ENCODE measurements at places on chromosomes 6 and 20.

- peak; percentile 89 for DNase-seq
Measured at GRCh38 chr6:11650025-11650696, 112.6 kb downstream of the TMEM170B start.

- DNase-seq, result no peak
Measured at GRCh38 chr20:20821484-20822260, 109.2 kb upstream of the RALGAPA2 start.

DNA sequence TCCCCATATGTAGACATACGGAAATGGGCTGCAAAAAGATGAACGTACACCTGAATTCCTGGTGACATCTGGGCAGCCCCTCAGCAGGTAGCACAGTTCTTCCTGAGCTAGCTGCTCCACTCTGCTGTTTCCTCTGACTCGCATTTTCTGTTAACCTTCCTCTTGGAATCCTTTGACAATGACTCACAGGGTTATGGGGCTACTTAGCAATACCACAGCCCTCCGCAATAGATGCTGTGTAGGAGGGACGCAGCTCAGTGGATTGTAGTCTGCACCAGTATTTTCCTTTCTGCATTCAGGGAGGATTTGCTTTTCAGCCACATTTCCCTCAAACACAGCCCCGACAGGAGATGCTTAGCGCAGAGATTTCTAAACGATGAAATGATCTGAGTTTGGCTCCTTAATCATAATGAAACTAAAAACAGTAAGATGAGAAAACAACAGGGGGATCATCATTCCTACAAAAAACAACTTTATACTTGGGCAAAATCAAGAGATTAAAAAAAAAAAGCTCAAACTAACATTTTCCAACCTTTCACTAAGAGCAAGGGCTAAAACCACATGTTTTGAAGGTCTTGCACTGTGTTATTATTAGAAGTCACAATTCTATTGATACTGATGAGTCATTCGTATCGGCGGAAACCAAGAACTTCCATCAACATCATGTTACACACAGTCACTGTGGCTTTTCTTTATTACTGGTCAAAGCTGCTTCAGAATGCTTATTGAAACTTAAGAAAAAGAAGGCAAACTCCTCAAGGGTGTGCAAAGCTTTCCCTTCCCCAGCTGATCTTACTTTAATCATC, 12.2 kb downstream of the BACH2 start:
- peak; percentile 96 for DNase-seq

DNA sequence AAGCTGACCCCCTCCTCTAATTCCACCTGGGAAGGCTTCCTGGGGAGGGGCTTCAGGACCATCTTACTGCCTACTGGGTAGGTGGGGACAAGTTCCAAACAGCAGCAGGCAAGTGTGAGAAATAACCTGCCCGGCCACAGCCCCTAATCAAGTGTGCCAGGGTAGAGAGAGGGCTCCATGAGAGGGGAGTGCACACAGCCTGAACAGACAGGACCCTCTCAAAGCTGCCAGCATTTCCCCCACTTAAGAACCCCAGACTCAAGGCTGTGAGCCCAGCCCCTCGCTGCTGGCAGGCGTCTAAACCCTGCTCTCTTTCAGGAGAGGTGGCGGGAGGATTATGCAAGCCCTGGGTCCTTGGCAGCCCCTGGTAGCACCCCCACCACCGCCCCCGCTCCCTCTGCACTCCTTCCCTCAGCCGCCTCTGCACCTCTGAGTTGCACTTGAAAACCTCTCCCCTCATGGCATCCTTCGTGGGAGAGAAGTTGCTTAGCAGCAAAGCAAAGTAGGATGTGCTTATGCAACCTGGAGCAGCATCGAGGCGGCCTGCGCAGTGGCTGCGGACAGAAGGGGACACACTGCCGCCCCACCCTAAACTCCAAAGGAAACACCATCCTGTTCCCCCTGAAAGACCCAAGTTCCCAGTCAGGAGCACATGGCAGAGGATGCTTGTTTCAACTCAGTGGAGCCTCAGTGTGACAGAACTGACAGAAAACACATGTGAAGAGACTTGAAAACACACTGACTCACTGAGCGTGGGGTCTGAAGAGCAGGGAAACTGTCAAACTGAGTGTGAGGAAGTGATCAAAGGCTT, 10.5 kb downstream of the DDRGK1 start:
- DNase-seq, result no peak

GRCh38 chr6:98605705-98606104, 228.7 kb upstream of the POU3F2 start:
- DNase-seq, result no peak

DNA sequence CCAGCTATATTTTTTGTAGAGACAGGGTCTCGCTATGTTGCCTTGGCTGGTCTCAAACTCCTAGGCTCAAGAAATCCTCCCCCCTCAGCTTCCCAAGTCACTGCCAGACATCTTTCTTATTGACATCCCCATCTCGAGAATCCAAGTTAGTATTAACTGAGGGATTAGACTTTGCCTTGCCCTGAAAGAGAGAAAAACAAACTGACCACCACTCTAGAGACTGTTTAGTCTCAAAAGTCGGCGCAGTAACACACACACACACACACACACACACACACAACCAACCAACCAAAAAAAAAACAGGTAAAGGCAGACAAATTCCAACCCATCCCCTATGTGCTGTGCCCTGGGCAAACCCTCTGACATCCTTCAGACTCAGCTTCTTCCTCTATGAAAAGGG, 27.2 kb upstream of the PNPLA1 start:
- DNase-seq, result no peak

- peak; percentile 58 for DNase-seq
Measured at GRCh38 chr20:1822564-1823449, 72.4 kb upstream of the SIRPA start.

DNA sequence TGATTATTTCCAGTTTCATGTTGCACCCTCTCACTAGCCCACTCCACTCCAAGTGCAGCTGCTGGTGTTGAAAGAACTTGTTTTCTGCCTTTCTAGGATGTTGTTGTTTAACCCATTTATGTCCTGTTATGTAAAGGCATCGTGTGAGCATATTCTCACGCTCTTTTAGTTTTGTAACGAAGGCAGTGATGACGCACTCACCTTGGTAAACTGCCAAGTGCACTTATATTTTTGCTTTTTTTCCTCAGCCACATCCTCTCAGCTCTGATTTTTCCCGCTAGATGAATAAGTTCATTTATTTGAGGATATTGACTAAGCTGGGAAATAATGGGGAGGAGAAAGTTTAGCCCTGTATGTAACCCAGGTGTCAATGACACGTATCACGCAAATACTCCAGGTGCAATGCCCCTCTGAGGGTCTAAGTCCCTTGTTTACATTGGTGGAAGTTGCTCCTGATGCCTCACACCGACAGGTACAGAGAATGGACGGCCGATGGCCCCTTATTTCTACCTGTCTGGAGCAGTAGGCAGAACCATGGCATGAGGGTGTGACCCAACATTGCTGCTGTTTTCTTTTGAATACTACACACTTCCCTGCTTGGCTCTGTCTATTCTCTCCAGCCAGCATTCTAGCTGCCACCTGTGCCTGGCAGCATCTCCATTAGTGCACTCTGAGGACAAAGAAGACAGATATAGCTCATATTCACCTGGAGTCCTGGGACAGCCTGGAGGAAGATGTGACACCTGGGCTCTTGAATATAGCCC, 132.7 kb upstream of the SLC24A3 start:
- no peak for DNase-seq

GRCh38 chr20:24681634-24682495, 212.4 kb downstream of the SYNDIG1 start:
- no peak for DNase-seq

DNA sequence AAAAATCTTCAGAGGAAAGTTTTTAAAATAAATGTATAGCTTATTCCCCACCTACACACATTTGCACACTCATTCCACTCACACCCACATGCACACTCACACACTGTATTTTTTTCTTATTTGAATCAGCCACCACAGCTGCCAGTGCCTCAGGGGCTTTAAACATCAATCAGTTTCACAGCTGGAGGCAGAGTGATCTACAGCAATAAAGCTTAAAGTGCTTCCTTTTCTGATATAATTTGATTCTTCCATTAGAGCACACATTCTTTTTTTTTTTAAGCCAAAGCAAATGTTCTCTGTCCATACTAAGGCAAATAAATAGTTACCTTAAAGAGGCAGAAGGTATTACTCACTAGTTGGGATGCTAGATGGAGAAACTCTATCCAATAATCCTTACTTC, 498.8 kb upstream of the POU3F2 start:
- DNase-seq, result no peak

- no peak for DNase-seq
Measured at GRCh38 chr20:62236766-62237513, 1.4 kb upstream of the OSBPL2 start.

- no peak for DNase-seq
Measured at GRCh38 chr6:151408858-151409257, 17.5 kb upstream of the ZBTB2 start.

- peak; percentile 91 for DNase-seq
Measured at GRCh38 chr20:53828682-53829254, 235.1 kb upstream of the ZNF217 start.

- DNase-seq, result no peak
Measured at GRCh38 chr20:3414122-3414521, 6.7 kb upstream of the DNAAF9 start.

GRCh38 chr6:33926451-33926850, 122.6 kb upstream of the MLN start:
- peak; percentile 3 for DNase-seq

GRCh38 chr6:138518054-138518453, 18.8 kb upstream of the NHSL1 start:
- DNase-seq, result no peak

DNA sequence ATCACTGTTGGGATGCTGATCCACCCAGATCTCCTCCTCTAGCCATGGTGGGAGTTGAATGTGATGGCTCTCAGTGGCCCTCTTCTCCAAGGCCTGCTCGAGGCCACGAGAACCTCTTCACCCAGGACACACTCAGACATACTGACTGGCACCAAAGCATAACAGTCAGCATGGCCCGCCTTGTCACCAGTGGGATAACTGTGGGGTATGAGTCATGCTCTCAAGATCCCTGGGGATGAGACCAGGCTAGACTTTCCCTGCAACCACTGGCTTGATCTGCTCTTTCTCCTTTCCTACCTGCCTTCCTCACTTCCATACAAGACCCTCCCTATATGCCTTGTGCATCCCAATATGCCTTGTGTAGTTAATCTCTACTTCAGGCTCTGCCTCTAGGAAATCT, 66.8 kb downstream of the RIN2 start:
- no peak for DNase-seq

DNA sequence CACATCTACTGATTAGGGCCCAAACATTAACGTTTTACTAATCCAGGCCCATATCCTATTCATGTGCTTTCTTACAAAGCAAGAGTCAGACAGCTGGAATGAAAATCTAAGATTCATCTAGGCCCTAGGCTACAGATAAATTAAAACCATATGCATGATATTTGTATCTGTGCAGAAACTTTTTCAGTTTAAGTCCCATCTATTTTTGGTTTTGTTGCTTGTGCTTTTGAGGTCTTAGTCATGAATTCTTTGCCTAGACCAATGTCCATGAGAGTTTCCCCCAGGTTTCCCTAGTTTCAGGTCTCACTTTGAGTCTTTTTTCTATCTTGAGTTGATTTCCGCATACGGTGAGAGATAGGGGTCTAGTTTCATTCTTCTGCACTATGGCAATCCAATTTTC, 20.2 kb downstream of the ADNP start:
- peak; percentile 55 for DNase-seq

DNA sequence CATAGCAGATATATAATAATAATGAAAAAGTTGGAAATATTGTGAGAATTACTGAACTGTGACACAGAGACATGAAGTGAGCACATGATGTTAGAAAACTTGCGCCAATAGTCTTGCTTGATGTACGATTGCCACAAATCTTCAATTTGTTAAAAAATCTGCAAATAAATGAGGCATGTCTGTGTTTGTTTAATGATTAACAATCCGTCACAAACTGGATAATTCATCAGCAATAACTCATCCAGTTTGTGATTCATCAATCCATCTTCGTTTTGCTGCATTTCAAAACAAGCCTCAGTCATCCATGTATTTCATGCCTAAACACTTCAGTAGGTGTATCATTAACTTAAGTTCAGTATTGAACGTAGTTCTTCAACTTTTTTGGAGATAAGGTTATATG, 25.5 kb upstream of the SMIM26 start:
- no peak for DNase-seq

- DNase-seq, result no peak
Measured at GRCh38 chr6:4480788-4481735, 295.1 kb upstream of the CDYL start.

DNA sequence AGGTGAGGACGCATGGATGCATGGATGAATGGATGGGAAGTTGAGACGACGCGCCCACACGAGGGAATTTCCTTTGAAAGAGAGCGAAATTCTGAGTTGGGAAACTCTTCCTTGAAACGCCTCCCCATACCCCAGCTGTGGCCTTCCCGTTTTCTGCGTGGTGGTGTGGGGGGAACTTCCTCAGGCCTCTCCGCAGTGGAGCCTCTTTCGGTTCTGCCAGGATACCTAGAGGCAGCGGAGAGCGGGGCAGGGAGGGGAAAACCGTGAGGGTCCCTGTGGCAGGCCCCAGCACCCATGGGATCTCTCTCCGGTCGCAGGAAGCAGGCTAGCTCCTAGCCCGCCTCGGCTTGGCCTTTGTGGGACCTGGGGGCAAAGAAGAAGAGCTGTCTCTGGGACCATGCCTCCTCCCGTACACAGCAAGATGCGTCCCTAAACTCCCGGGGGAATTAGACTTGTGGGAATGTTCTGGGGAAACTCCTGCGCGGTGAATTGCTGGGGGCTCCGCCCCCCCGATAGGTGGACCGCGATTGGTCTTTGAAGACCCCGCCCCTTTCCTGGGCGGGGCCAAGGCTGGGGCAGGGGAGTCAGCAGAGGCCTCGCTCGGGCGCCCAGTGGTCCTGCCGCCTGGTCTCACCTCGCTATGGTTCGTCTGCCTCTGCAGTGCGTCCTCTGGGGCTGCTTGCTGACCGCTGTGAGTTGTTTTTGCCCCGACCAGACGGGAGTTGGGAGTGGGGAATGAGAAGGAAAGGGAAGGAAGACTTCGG, at the start of gene CD40:
TSS of gene CD40 (plus strand) at position 611 of the 764 bp plus-strand sequence. CDS start at position 641, 30 bp downstream.
- DNase-seq, result peak; percentile 30

DNA sequence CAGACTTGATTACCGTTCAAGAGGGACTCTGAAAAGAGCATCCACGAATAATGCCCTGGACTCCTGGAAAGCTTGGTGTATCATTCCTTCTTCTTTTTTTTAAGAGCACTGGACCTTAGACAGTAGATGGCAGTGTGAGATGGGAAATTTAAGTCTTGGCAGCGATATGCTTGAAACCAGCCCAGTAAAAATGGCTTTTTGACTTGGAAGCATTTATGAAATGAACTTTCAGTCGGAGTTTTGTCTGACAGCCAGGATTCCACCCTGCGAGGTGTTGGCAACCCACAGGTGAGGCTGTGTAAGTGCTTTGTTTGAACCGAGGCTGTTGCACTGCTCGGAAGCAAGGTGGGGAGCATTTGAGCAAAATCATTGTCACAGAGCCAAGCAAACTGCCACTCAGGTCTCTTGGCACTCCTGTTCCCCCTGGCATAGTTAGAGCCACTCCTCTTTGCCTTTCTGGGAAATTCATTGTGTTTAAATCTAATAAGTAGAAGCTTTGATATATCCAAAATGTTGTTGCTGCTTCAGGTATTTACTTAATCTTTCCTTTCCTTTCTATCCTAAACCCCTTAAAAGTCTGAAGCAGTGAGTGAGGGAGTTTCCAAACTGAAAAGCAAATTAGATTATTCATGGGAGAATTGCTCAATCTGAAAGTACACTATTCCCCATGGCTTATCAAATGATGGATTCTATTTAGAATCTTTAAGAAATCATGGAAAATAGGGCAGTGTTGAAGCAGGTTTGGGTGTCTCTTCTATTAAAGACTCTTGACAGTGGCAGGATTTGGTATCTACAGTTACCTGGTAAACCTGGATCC, 272.8 kb upstream of the SLC35B3 start:
- DNase-seq, result no peak

Measured in astrocyte (in vitro differentiated cells and primary cell).